Suppressor macrophage treated with lipopolysaccharide for 4 hours (primary cell): ENCODE measurements at places on chromosomes 3 and 15.

DNA sequence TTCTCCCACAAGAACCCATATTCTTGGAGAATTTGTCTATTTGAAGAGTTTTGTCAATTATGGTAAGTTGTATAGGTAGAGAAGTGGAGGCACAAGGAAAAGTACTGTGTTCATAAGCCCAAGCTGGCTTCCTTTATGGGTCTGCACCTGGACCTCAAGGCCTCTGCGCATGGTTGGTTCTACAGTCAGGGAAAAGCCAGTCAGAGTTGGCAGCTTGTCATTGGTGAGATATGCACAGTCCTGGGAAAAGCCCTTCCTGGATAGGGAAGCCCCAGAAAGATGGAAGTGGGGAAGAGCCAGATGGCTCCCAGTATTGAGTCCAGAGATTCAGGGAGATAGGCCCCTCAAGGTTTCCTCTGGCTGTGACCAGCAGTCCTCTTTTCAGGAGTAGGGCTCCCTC, 15.8 kb downstream of the BOC start:
- DNase-seq, result no peak

DNA sequence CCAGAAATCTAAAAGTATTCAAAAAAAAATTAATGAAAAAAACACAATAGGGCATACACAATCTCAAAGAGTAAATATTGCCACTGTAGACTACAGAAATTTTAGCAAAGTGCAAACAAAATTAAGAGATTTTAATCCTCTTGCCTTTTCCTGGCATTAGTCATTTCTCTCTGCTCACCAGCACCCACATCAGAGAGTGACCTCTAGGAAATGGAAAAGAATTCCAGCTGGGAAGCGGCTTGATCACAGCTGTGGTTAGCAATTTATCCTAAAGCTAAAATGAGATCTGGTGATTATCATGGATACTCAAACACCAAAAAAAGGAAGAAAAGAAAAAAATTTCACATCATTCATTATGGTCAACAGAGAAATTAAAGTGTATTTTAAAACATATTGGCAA, 7.5 kb downstream of the CSNK1G1 start:
- DNase-seq, result no peak

DNA sequence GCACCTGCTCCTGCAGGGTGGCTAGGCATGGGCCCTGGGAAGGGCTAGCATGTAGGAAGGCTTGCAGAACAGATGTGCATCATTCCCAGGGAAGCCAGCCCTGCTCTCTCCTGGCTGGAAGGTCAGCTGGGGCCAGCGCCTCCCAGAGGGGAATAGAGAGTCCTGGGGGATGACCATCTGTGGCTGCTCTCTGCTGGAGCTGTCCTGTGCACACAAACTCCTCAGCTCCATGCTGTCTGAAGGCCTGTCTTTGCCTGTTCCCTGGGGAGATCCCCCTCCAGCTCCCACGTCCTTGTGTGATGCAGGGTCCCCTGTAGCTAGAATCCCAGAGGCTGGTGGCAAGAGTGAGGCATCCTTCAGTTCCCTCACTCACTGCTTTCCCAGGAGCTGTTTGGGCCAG, 19.3 kb downstream of the IL16 start:
- no peak for DNase-seq

- DNase-seq, result no peak
Observed at GRCh38 chr15:39200586-39200985, 380.3 kb upstream of the THBS1 start.

GRCh38 chr15:56343879-56344278, 21.3 kb upstream of the TEX9 start:
- no peak for DNase-seq

- DNase-seq, result peak; percentile 78
Observed at GRCh38 chr3:9916734-9917680, at the start of gene IL17RC. TSS of gene IL17RC (plus strand) at chr3:9917098. CDS start at chr3:9917316, 218 bp downstream.

DNA sequence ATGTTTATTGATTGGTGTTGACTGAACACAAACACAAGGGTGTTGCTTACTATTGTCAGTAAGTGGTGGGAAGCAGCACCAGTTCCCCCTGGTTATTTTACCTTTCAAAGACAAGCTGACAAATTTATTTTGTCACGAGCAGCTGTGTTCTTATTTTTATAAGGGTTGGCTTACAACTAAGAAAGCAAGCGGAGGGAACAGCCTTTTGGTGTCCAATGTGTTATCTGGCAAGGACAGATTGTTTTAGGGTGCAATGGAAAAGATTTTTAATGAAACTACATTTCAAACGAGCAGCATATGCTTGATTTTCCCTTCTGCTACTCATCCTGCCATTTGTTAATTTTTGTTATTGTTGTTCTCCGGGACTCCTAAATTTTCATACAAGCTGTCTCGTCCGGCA, 920.6 kb upstream of the CFAP20DC start:
- no peak for DNase-seq

DNA sequence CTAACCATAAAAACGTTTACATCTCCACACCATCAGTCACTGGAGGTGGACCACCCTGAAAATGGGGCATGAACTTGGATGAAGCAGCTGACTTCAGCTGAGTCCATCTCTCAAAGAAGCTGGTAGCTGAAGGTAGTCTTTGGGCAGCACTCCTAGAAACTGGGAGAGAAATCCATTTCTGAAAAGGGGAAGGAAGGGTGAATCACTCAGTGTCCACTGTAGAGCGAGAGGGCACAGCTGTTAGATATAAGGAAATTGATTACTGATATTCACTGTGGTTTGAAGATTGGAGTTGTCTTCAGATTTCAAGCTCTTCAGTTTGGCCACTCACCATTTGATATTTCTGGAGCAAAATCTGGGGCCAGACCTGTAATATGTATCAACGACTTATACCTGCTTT, 499.0 kb upstream of the UBE2E2 start:
- DNase-seq, result peak; percentile 30

GRCh38 chr3:3084890-3085289, 25.3 kb downstream of the IL5RA start:
- no peak for DNase-seq

- DNase-seq, result peak; percentile 73
Observed at GRCh38 chr3:146160964-146161662, at the start of gene PLOD2. TSS of gene PLOD2 (minus strand) at chr3:146161184. CDS start at chr3:146160989, 195 bp downstream.

GRCh38 chr15:37574985-37575384, 359.5 kb upstream of the TMCO5A start:
- DNase-seq, result no peak

DNA sequence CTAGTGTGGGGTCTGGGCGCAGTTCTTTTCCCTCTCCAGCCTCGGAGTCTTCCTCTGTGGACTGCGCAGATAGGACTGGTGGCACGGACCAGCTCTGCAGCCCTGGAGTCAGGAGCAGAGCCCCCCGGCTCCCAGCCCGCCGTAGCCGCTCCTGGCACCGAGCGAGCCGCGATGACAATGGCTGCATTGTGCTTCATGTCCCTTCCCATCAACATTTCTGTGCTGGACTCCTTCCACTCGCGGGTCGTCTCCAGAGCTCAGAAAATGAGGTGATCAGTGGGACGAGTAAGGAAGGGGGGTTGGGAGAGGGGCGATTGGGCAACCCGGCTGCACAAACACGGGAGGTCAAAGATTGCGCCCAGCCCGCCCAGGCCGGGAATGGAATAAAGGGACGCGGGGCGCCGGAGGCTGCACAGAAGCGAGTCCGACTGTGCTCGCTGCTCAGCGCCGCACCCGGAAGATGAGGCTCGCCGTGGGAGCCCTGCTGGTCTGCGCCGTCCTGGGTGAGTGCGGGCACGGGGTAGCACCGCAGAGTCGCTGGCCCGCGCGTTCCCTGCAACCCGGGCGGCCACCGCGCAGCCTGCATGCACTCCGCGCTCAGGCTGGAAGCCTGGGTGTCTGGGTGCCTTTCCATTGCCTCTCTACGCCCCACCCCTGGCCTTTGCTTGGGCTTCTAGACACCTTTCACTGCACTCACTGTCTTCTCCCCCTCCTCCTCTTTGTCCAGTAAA, at the start of gene TF:
TF (plus strand) TSS at position 413 of the 731 bp plus-strand sequence; CDS start at position 461, 48 bp downstream.
- no peak for DNase-seq

DNA sequence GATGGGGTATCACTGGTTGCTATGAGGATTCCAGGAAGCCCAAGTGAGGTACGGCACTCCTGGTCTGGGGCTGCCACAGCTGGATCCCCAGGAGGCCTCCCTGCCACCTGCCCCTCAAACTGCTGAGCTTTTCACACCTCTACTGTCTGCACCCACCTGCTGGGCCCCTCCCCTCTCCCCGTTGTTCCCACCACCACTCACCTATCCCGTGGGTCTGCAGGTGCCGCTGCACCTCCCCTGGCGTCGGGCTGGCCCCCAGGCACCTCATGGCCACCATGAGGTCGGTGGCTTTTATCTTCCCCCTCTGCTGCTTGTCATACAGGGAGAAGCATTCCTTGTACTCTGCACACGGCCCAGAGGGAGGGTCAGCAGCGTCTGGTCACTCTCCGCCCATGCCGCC, 5.8 kb downstream of the CALML4 start:
- DNase-seq, result no peak

- DNase-seq, result no peak
Observed at GRCh38 chr3:54875596-54876268, 52.1 kb downstream of the LRTM1 start.

GRCh38 chr15:46365572-46365971, 730.7 kb downstream of the SQOR start:
- no peak for DNase-seq

DNA sequence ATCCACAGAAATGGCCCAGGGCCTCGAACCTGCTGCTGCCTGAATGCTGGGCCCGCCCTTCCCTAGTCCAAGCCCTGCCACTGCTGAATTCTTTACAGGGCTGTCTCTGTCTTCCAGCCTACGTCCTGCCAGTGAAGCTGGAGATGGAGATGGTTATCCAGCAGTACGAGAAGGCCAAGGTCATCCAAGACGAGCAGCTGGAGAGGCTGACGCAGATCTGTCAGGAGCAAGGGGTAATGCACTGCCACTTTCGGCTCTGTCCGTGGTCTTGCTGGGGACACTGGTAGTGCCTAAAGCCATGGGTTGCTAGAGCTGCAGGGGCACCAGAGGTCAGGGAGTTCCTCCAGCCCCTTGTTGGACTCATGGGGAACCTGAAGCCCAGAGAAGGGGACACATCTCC, 115.7 kb downstream of the TMEM266 start:
- DNase-seq, result no peak

- DNase-seq, result peak; percentile 64
Observed at GRCh38 chr3:71064291-71064955, 519.1 kb downstream of the FOXP1 start.

DNA sequence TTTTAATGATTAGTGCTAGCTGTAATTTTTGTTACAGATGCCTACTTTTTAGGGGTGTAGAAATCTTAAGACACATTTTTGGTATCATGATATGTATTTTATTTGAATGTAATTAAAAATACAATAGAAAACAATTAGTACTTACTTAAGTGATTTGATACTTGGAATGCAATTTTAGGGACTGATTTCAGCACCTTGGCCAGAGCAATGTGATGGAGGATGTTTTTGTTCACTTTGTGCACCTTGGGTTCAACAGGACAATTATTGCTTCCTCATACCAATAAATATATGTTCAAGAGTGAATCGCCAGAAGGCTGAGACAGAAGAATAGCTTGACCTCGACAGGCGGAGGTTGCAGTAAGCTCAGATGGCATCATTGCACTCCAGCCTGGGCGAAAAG, 22.3 kb downstream of the GMNC start:
- DNase-seq, result no peak

GRCh38 chr3:55779543-55779942, 292.4 kb upstream of the WNT5A start:
- DNase-seq, result no peak

DNA sequence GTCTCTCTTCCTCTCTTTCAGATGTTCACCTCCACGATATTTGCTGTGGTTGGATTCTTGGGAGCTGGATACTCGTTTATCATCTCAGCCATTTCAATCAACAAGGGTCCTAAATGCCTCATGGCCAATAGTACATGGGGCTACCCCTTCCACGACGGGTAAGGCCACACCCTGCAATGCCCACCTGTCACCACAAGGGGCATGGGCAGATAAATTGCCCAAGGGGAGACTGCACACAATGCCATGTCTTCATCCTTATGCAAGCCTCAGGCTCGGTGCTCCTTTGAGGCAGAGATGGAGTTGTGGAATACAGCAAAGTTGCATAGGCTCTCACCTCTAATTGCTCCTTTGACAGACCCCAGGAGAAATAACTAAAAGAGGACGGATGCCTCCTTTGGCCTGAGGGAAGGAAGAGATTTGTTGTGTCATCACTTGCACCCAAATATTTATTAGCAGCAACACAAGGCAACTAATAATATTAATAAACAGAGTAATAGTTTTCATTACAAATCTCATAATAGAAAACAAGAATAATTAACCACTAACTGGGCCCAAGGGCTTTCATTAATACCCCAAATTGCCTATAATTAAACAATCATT, 13.2 kb downstream of the TM4SF4 start:
- no peak for DNase-seq

GRCh38 chr15:80433836-80434235, 29.7 kb downstream of the ARNT2 start:
- DNase-seq, result no peak

DNA sequence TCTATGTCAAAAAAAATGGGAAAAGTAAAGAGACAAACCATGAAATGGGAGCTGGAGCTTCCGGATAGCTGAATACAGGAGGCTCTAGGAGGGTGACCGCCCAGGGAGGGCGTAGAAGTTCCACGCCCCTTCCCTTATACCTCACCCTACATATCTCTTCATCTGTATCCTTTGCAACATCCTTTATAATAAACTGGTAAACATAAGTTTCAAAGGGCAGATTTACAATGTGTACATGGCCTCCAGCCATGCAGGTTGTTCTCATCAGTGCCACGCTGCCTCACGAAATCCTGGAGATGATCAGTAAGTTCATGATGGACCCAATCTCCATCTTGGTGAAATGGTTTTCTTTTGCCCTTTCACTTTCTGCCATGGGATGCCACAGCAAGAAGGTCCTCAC, 121.8 kb downstream of the OSBPL10 start:
- no peak for DNase-seq

DNA sequence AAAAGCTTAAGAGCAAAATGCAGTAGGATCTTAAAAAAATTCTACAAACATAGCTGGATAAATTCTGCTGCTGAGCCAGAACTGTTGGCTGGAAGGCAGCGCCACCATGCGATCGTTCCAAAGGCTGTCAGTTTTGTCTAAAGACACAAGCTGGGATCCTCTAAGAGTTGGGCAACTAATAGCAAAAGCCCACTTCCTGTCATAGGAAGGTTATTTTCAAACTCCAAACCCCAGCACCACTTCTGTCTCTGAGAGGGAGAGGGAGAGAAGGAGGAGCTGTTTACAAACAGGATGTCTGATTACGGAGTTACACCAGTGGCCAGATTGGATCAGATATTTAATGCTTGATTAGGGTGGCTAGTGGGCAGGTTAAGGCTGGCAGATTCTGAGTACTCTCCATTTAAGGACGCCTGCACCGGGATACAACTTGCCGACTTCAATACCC, 44.0 kb downstream of the EIF4E3 start:
- DNase-seq, result peak; percentile 73

- DNase-seq, result no peak
Observed at GRCh38 chr3:108420926-108421325, 89.5 kb downstream of the MYH15 start.

GRCh38 chr15:42461261-42461660, 29.7 kb downstream of the ZNF106 start:
- no peak for DNase-seq
